C1 segment of cervical spinal cord (tissue), 14 donors: ENCODE measurements at places on chromosomes 6 and 20.

DNA sequence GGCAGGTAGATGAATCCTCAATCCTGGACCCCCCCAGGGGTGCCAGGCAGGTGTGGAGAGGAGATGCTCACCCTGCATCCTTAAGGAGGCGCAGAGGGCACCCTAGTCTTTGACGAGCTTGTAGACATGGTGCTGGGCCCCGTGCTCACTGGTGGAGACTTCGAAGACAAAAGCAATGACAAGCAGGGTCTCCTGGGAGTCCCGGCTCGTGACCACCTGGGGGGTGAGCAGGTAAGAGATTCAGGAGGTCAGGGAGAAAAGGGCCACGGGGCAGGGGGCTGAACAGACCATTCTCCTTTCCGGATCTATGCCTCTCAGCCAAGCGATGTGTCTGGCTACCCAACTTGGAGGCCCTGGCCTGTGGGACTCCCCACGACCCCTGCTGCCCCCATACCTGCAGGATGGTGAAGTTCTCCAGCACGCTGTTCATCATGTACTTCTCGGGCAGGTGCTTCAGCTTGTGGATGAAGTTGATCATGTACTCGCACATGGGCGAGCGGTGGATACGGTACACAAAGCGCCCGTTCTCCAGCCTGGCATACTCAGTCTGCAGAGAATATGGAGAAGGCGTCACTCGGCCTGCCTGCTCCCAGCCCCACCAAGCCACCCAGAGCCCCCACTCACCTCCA lies 6.9 kb downstream of the RPL10A start:
- no peak for DNase-seq

GRCh38 chr6:4434655-4435054 lies 299.3 kb upstream of the ECI2 start:
- DNase-seq, result no peak

DNA sequence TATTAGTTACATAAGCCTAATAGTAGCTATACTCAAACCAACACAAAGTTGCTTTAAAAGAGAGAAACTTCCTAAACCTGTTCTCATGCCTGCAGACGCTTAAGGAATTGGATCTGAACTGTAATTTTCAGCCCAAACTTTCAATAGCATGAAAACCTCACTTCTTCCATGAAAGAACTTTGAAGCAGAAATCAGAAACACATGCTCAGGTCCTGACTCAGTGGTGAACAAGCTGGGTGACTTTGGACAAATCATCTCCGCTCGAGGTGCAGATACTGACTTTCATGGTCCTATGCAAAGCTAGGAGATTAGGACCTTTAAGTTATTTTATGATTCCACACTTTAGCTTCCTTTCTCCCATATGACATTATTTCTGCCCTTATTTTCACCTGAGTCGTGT lies 36.5 kb downstream of the NOX3 start:
- DNase-seq, result no peak

- no peak for DNase-seq
Measured at GRCh38 chr20:62963614-62964397, 11.3 kb downstream of the SLC17A9 start.

DNA sequence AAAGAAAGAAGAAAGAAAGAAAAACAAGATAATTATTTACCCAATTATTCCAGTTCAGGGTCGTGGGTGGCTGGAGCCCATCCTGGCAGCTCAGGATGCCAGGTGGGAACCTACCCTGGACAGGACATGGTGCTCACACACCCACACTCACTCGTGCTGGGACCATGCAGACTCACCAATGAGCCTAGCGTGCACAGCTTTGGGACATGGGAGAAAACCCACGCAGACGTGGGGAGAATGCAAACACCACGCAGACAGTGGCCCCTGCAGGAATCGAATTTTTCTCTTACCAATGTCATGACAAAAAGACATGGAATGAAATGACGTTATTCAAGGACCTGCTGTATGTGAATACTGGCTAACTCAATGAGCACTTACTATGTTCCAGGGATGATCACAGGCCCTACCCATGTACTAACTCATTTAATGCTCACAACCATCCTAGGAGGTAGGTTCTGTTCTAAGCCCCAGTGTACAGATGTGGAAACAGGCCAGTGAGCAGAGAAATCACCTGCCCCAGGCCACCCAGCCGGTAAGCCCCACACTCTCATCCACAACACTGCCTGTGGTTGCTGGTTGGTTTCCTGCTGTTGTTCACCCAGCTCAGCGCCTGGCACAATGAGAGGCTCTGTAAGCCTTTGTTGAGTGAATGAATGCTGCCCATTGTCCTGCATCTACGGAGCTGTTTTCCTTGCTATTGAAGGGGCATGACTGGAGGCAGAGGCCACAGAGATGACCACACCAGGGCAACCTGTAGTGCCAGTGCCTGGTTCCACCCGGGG lies 6.8 kb upstream of the PI16 start:
- DNase-seq, result peak; percentile 66

DNA sequence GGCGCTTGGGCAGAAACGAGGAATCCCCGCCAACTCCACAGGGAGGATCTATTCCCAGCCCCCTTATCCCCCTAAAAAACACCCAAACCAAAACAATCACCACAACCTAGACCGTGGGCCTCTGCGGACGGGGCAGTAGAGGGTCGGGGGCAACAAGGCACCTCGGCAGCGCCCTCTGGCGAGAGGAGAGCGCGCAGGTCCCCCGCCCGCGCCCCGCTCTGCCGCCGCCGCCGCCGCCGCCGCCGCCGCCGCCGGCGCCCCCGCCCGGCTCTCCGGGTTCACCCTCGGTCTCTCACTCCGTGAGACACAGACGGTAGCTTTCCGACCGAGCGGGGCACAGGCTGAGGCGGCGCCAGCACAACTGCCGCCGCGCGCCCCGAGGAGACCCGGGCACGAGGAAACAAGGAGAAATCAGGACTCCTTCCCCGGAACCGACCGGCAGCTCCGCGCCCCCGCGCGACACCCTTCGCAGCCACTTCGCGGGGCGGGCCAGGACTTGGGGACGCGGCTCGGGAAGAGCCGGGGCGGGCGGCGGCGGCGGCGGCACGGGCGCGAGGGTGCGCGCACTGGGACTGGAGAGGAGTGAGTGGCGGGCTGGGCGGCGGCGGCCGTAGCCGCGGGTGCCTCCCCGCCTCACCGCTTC lies at the start of gene SLC35F1:
TSS of gene SLC35F1 (plus strand) at position 307 of the 643 bp plus-strand sequence.
- peak; percentile 59 for DNase-seq

DNA sequence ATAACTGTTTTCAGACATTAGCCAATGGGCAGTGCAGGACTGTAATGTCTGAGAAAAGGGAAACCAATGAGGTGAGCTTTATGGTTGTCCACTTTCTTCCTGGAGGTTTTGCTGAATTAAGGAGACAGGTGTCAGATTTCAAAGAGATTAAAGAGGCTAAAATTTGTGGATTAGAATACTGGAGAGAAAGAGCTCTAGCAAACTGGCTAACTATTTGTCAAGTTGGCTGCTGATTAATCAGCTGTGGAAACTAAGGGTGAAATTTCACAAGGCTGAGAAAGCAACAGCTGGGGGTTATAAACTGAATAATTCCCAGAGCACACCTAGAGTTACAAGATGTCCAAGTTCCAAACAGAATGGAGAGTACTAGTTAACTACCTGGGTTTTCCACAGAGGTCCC lies 198.9 kb downstream of the TBC1D32 start:
- DNase-seq, result no peak

DNA sequence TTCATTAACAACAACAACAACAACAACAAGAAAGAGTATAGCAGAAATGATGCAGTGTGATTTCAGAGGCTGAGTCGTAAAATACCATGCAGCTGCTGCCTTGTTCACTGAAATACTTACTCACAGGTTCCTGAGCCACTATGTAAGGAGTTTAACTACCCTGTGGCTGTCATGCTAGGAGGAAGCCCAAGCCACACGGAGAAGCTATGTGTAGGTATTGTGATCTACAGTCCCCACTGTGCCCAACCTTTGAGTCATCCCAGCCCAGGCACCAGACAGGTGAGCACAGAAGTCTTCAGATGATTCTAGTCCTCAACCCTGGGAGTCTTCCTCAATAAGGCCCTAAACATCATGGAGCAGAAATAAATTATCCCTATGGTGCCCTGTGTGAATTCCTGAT lies 14.6 kb upstream of the RALY start:
- no peak for DNase-seq

DNA sequence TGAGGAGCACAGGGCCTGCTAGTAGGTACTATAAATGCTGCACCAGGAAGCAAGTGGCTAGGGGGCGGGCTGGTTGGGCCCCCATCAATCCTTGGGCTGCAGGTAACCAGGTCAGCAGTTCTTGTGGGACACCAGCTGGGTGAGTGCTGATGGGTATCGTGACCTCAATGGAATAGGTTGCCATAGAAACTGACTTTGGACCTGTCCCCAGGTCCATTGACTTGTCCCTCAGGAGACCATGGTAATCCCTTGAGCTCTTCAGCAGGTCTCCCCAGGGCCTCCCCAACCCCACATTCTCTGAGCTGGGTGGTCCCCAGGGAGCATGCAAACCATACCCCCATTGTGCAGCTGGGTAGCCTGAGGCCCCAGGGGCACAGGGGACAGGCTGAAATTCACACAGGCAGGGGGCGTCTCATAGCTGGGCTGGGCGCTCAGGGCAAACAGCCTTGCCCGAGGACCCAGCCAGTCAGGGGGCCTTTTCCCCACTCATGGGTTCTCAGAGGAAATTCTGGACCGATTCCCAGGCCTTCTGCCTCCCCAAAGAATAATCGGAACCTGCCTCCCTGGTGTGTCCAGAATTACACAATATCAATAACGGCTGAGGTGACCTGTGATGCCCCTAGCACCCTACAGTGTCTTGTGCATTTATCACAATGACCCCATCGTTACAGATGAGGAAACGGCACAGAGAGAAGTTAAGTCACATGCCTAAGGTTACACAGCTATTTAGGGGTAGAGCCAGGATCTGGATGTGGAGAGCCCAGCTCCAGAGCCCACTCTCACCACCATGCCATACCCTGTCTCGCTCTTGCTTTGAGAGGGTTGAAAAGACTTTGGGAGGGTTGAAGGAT lies 35.9 kb downstream of the SRC start:
- no peak for DNase-seq

- DNase-seq, result no peak
Measured at GRCh38 chr6:36671687-36672375, 6.7 kb upstream of the CDKN1A start.
